Upper lobe of left lung (tissue), 6 donors: ENCODE measurements at places on chromosomes 7 and 10.

- no peak for DNase-seq
Measured at GRCh38 chr7:116164552-116165306, 45.6 kb upstream of the TES start.

DNA sequence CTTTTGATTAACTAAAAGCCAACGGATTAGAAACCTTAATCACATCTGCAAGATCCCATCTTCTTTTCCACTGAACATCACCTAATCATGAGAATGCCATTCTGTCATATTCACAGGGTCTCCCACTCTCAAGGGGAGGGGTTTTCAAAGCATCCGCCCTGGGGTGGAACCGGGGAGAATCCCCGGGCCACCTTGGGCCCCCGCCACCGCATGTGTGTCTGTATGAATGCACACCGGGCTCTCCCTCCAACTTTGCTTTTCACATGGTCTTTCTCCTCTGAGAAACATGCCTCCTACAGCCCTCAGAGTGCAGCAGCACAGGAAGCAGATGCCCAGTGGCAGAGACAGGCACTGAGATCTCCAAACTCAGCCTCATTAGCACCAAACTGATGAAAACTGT, 233.2 kb upstream of the PPP2R2D start:
- no peak for DNase-seq

- no peak for DNase-seq
Measured at GRCh38 chr10:11446133-11446532, 165.3 kb downstream of the USP6NL start.

- no peak for DNase-seq
Measured at GRCh38 chr7:105097619-105098018, 83.6 kb downstream of the KMT2E start.
